ENCODE measurements at places on chromosomes 5 and 9.

- DNase-seq, result no peak
Measured at GRCh38 chr5:80715887-80716286, 61.1 kb upstream of the DHFR start.

GRCh38 chr9:26779062-26779461 lies 113.5 kb downstream of the CAAP1 start:
- DNase-seq, result no peak

DNA sequence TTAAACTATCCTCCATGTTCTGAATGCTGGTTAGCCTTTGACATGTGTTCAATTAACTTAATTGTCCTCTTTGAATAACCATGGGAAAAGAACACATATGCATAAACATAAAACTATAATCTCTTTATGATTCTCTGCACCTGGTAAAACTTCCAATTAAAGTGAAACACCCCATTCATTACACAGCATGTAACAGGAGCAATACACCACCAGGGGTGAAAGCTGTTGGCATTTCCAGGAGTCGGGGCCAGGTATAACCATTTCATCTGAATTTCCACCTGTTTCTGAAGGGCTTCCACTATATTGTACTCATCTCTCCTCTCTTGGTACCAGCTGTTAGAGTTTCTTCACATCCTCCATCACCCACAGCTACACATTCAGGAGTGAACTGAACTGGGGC lies 303.8 kb downstream of the EDIL3 start:
- DNase-seq, result no peak

DNA sequence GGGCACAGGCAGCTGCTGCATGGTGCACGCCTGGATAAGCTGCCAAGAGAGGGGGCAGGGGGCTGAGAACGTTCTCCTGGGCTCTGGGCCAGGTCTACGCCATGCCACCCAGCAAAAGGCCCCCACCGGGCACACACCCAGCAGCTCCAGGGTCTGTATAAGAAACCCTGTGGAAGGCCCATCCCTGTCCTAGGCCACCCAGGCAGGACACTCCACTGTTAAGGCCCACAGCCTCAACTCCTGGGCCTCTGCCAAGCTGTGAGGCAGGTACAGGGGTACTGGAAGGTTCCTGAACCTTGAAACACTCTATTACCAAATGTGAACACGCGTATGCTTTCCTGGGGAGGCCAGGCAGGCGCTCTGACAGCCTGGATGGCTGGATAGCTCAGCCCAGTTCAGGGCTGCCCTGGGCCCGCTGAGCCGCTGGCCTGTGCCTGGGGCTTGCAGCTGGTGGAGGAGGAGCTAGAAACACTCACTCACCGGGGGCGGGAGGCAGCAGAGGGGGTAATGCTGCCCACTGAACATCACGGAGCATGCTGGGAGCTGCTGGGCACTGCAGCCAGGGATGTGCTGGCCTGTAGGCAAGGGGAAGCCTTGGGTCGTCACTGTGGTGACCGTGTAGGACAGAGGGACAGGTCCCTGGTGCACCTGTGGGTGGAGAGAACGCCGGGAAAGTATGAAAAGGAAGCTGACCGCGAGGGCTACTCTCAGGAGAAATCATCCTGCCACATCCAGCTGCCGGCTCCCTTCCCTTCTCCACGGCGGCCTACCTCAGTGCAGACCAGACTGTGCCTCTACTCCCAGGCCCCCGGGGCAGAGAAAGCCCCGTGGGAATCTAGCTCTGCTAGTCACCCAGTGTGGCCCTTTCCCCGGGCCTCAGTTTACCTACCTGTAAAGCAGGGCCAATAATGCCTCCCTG lies 6.0 kb downstream of the RNF44 start:
- peak; percentile 30 for DNase-seq

DNA sequence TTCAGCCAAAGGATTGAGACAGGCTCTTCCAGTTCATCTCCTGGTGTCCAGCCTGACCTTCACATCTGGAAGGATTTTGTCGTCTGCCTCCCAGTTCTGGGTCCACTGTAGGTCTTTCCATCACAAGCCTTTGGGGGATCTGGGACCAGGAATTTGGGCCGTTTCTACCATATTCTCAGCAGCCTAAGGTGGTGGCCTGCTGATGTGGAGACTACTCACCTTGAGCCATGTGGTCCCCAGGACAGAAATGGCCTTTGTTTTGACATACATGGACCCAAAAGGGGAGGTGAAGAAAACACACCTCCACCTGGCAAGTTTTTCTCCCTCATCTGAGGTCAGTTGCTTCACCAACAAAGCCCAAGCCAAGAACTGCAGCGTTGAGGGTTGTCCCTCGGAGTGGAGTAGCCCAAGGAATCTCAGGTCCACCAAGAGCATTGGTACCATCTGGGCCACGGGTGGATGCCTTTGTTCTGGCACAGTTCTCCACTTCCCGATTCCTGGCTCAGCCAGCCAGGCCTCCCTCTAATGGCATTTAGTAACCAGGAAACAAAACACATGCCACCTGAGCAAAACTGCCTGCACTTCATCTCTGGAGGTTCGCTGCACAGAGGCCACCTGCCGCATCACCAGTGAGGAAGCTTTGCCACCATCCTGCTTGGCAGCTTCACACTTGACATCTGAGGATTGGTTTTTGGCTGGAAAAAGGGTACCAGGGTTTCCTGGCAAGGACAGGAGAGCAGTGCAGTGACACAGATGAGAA lies 24.7 kb downstream of the AMBP start:
- no peak for DNase-seq

DNA sequence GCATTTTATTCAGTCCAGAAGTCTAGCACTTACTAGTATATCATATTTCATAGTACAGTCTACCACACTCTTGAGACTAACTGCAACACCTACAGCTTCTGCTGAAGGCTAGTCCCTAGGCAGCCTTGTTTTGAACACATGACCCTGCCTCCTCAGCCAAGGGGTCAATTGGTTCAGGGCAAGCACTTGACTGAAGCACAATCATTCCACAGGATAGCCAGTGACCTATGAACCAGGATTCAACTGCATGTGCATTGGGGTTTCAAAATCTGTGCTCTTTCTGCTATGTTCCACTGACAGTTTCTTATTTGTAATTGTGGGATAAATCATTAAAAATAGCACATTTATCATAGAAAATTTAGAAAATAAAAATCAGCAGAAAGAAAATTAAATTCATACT lies 186.8 kb downstream of the TMEM161B start:
- no peak for DNase-seq
